ENCODE measurements at places on chromosomes 5 and 9.

- DNase-seq, result no peak
These were observed 498.6 kb upstream of the GRIN3A start for GRCh38 chr9:102237094-102237493.

- no peak for DNase-seq
These were observed 10.6 kb upstream of the TRPC7 start for GRCh38 chr5:136375920-136376319.

- DNase-seq, result no peak
These were observed 45.9 kb downstream of the ABCA1 start for GRCh38 chr9:104882086-104882485.

DNA sequence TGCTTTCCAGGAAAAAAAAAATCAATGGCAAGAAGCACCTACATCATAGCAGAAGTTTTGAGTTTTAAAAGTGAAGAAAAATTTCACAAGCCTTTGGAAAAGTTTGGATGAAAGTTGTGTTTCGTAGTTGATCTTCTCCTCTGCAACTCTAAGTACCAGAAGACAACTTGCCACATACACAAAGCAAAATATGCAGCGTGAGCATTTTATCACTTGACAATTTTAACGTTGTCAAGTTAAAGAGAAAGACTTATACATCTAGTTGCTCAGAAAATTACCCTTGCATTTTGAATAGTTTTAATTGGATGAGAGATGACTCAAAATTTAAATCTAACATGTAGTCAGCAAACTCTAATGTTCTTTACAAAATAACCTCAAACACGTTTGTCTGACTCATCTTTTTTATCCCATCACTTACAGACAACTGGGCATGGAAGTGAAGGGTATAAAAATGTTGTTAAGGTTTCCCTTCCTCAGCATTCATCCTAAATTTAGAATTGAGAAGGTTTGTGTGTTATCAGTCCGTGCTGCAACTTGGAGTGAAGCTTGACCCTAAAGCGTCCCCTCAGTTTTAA, 213.4 kb downstream of the MARCHF11 start:
- no peak for DNase-seq

GRCh38 chr5:132459031-132459982, 31.3 kb downstream of the IRF1 start:
- no peak for DNase-seq

GRCh38 chr9:20592673-20593072, 29.6 kb downstream of the MLLT3 start:
- no peak for DNase-seq

DNA sequence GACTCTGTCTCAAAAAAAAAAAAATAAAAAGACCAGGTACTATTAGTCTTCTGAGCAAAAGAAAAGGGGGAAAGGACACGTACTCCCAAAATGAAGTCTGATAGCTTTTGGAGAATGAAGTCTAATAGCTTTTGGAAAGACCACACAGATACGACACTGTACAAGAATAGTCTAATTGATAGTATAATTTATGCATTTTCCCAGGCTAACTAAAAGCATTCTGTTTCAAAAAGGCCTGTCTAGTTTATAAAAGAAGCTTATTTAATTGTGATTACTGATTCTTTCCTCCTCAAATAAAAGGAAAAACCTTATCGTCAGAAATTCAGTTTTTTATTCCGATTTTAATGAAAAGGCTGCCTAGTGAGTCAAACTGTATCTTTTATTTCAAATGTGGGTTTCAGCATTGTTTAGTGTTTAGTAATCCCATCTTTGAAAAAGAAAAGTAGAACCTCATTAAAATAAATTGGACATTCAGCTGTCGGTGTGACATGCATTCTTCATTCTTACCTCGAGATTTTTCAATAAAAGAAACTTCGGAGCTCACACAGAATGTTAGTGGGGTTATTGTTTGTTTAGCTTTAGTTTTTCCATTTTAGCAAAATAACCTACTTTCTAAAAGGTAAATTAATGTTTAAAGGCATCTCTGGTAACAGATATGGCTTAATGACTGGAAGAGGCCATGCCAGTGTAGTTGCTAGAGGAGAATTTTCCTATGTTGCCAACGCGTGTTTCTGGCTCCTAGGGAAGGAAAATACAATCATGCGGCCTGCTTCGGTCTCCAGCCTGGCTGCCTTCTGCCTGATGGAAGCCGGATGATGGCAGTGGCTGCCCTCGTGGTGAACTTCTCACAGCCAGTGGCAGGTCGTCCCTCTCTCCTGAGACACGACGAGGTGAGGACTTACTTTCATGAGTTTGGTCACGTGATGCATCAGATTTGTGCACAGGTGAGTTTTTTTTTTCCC, 70.0 kb downstream of the NLN start:
- DNase-seq, result no peak

- no peak for DNase-seq
These were observed 76.0 kb upstream of the PIP5K1B start for GRCh38 chr9:68629042-68629441.

DNA sequence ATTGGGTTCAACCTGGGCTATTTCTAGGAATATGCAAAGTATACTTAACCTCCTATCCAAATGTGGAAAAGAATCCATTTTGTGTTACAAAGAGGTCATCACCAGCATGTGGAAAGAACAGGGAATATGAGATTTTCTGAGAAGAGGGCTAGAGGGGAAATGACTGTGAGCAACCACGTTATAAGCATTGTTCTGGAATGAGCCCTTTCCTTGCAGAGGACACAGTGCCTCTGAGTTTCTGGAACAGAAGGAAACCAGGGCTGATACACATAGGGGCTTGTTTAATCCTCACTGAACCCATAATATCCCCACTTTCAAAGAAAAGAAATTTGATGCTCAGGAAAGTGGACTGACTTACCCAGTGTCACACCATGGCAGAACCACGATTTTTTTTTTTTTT, 53.0 kb downstream of the SFXN1 start:
- no peak for DNase-seq

DNA sequence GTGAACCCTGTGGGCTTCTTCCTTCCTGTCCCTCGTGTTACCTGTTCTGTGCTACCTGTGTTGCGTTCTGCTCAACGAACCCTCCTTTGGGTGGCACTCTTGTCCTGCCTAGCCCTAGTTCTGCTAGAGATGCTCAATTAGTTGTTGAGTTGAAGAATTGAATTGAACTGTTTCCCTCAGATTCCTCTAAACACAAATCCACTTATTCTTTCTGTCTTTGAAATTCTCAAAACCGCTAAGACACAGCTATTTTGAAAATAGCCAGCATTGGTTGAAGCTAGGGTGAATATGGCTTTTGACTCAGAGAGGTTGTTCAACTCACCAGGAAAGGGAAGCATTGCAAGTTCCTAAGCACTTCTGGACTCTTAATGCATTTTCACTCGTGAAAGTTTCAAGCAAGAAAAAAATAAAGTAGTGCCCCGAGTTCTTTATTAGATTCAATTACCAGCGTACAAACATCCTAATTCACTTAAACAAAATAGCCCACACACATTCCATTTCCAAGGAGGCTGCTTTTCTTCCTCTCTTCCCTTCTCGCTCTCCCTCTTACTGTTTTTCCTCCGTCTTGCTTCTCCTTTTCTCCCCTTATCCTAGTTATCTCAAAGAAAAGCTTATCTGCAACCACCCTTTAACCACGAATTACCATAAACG, 642 bp upstream of the ITGA1 start:
- no peak for DNase-seq

DNA sequence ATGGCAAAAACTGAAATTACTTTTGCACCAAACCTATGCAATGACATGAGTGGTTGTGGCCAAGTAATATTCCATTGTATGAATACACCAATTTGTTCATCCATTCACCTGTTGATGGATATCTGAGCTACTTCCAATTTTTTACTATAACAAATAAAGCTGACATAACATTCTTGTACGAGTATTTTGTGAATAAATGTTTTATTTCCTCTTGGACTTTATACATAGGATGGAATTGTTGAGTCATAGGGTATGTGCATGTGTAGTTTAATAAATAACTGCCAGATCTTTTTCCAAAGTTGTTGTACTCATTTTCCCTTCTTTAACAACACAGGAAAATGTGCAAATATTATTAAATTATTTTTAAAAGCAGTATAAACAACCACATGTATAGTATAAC, 146.1 kb upstream of the ZNF462 start:
- DNase-seq, result no peak

GRCh38 chr5:126872561-126873354, 95.8 kb downstream of the LMNB1 start:
- no peak for DNase-seq

GRCh38 chr5:1246711-1247431, 21.7 kb downstream of the SLC6A18 start:
- DNase-seq, result no peak

DNA sequence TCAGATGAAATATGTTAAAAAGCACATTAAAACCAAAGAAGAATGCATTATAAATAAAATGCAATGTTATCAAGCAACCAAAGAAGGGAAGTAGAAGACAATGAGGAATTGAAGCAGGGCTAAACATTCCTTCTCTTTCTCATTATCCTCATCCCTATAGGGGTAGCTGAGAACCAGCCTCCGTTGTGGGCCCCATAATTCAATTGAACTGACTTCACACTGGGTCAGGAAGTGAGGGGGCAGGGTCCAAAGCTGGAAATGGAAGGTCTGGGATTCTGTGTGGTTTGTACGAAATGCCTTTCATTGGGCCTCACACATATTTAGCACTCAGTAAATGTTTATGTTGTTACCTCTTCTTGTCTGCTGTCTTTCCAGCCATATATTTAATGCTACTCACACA, 220.4 kb upstream of the CD180 start:
- no peak for DNase-seq

DNA sequence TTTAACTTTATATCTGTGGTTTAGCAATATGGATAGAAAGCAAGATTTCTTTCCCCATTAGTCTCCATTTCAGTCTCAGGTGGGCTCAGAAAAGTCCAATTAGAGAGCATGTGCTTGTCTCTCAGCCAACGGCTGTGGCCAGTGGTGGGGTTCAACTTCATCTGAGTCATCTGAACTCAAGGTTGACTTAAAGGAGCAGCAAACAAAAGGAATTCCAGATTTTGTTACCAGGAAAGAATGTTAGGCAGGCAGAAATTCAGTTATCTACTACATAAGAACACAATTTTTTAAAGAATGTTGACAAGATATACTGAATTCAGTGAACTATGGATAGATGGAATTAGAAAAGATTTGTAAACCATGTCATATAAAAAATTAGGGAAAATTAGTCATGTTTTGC, 784.1 kb downstream of the MAT2B start:
- DNase-seq, result no peak

GRCh38 chr5:149863176-149863575, 81.4 kb downstream of the PDE6A start:
- DNase-seq, result no peak

GRCh38 chr9:83649080-83649479, 26.1 kb downstream of the IDNK start:
- peak; percentile 7 for DNase-seq

GRCh38 chr5:128498844-128499455, 39.1 kb downstream of the FBN2 start:
- DNase-seq, result peak; percentile 16

DNA sequence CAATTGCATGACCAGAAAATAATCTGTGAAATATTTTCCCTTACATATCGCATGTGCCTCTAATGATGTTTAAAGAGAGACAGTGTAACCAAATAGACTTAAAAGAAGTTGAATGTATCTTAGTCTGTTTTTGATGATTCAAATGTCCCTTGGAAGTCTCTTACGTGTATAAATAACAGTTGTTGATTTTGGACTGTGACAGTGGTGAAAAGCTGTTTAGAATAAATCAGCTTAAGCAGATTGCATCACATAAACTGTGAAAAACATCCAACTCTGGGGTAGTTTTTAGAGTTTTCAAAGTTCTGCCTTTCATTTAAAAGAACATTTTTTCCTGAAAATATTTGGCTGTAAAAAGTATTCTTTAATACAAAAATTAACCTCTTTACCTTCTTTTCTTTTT, 301.1 kb downstream of the PRR16 start:
- DNase-seq, result no peak

GRCh38 chr5:34041247-34041972, 1.6 kb downstream of the C1QTNF3 start:
- no peak for DNase-seq

- no peak for DNase-seq
These were observed 13.3 kb downstream of the NR2F1 start for GRCh38 chr5:93596310-93596675.

- no peak for DNase-seq
These were observed 9.2 kb upstream of the OTULINL start for GRCh38 chr5:14572385-14572784.

DNA sequence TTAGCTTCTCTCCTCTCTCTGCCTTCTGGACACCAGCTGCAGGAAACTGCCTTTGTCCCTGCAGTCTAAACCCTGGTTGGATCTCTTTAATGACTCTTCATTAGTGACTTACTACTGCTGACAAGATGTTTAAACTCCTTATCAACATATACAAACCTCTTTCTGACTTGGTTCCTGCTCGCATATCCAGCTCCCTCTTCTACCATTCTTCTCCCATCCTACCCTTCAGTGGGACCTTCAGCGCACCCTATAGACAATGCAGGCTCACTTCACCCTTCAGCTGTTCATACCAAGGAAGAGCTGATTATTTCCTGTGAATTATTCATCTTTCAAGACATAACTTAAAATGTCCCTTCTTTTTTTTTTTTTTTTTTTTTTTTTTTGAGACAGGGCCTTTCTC, 436.5 kb downstream of the KIAA0825 start:
- DNase-seq, result no peak

DNA sequence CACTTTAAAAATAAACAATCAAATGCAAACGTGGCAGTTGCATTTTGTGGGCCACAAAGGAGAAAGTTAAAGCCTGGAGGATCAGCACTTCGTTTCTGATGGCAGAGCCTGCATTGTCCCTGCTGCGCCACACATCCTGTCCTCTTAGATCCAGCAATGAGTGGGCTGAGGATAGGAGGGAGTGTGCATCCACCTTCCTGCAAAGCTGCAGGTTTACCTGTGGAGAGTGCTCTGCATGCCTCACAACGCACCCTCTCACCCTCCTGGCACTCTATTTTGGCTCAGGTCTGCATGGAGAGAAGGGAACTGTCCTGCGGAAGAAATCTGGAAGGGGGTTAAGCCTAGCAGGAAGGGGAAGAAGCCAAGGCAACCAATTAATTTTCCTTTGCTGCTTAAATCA, 212.2 kb upstream of the SLC24A2 start:
- no peak for DNase-seq

DNA sequence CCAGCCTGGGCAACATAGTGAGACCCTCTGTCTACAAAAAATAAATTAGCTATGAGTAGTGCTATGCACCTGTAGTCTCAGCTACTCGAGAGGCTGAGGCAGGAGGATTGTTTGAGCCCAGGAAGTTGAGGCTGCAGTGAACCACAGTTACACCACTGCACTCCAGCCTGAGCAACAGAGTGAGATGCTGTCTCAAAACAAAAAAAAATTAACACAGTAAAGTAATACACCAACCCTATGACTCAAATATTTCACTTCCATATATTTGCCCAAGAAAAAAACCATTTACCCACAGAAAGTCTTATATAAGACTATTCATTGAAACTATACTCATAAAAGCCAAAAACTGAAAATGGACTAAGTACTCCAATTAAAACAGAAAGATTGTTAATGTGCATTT, 16.2 kb downstream of the SMIM23 start:
- no peak for DNase-seq

GRCh38 chr9:20683351-20684034, 566 bp upstream of the FOCAD start:
- DNase-seq, result peak; percentile 44
